ENCODE measurements at places on chromosomes 1 and 21. TPM values are rescaled to one million over a fixed set of nuclear protein-coding genes. Genes with fewer than 3 reads are reported as not detected.

GRCh38 chr1:33277488-33278084 is 21.3 kb downstream of the ZNF362 start:
- DNase-seq: no peak

LCE1C gene
- polyA plus RNA-seq: not detected

DNA sequence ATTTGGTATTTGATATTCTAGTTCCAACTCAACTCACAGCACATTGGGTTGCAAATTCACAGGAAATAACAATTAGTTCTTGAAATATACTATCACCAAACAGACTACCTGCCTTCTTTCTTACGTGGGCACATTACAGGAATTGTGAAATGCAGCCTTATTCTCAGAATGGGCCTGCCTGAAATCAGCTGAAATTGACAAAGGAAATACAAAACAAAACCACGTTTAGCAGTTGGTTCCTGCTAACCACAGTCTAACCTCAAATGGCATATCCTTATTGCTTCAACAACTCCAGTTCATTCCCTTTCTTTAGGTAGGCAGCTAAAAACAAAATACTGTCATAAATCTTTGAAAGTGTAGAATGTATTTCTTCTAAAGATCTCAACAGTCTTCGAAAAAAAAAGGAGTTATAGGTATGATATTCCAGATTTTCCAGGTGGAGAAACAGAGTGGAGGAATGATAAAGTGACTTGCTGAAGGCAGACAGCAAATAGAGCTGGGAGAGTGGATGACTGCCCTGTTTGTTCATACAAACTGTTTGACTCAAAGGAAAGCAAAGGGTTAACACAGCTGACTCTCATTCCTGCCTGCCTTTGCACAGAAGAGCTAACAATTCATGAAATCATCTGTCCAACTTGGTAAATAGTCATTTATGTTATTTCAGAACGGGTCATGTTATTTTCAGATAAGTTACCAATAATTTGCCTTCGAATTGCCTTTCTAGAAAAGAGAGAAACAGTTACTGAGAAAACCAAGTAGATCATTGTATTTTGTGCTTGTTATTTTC is 1.6 kb upstream of the GREM2 start:
- peak; percentile 33 for DNase-seq

DNA sequence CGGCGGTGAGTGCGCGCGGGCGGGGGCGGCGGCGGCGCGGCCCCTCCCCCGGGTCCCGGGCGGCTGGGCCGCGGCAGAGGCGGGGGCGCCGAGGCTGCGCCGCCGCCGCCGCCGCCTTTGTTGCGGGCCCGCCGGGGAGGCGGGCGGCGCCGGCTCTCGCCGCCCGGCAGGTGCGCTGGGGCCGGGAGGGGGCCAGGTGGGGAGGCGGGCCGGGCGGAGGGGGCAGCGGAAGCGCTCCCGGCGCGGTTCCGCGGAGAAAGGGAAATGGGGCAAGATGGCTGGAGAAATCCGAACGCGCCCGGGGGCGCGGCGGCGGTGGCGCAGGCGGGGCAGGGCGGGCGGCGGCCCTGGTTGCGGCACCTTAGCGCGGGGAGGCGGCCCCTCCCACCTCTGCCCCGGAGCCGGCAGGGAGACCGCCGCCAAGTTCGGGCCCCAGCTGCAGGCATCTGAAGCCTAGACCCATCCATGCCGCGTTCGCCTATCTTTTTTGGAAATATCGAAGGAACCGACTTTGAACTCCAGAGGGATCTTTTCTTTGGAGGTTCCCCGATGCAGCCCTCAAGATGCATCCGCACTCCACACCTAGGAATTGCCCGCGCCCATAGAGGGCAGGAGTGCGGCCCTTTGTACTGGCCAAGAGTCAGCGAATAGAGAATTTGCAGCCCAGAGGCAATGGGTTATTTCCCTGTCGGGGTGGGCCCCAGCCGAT is 479 bp downstream of the POGK start:
- DNase-seq: peak; percentile 59

RGS13 gene
- polyA plus RNA-seq: not detected

- DNase-seq: peak; percentile 20
These were observed 143.2 kb downstream of the KCTD3 start for GRCh38 chr1:215710036-215710898.

DNA sequence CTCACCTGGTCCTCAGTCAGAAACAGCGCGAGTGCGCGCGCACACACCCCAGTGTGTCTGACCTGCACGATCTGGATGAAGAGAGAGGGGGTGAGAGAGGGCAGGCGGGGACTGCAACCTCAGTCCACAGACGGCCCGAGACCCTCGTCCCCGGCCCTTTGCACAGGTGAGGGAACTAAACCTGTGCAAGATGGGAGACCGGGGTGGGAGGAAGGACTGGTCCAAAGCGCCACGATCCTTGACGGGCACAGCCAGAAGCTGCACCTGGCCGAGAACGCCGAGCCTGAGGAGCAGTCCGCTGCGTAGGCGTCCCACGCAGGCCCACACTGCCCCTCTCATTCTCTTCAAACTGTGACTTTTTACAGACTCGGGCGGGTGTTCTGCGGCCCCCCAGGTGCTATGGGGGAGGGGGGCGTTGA is 519 bp upstream of the IQCC start:
- DNase-seq: no peak

ANKRD65 gene
- polyA plus RNA-seq: not detected

GRCh38 chr1:29033829-29034466 is 89.8 kb downstream of the TMEM200B start:
- peak; percentile 61 for DNase-seq

DNA sequence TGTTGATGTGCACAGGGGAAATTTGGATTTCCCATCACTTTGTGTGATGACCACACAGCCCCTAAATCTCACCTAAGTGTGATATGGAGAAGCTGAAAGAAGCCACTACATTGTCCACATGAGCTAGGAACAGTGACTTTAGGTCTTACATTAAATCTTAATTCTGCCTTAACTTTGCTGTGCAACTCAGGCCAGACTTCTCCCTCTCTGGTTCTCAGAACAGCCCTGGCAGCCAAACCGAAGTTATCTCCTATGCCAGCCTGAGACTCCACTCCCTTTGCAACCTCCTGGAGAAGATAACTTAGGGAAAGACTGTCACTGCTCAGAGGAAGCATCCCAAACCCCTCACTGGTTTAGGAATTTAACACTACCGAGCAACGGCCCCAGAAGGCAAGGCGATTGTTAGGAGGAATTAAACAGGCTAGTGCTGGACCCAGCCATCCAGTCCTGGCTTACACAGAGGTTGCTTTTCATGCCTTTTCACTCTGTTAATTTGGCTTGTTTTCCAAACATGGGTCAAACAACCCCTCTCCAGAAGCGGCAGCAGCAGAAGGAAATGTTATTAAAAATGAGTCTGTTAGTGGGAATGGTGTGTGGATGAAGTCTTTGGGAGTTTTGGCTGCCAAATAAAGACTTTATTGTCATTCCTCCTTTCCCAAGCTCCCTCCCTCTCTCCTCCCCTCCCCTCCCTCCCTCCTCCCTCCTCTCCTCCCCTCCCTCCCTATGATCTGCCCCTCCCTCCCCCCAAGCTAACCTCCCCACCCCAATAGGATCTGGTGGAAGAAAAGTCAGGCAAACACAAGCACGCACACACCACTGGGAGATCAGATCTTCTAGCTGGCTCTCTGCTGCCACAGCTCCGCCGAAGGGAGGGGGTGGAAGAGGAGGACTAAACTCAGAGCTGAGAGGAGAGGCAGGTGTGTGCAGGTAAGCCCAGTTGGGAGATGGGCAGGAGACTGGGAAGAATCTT is at the start of gene PRELP:
Gene PRELP, plus strand, starts transcription at position 795 of the 970 bp plus-strand sequence. CDS start 7,379 bp downstream, outside the sequence.
- no peak for DNase-seq

GRCh38 chr1:19220991-19221390 is 10.9 kb upstream of the UBR4 start:
- DNase-seq: no peak

GRCh38 chr1:2928366-2929325 is 92.6 kb upstream of the ACTRT2 start:
- no peak for DNase-seq

- no peak for DNase-seq
These were observed 368.5 kb downstream of the HHAT start for GRCh38 chr1:210697185-210697584.

KMO gene
- 0.03 TPM for polyA plus RNA-seq

DNA sequence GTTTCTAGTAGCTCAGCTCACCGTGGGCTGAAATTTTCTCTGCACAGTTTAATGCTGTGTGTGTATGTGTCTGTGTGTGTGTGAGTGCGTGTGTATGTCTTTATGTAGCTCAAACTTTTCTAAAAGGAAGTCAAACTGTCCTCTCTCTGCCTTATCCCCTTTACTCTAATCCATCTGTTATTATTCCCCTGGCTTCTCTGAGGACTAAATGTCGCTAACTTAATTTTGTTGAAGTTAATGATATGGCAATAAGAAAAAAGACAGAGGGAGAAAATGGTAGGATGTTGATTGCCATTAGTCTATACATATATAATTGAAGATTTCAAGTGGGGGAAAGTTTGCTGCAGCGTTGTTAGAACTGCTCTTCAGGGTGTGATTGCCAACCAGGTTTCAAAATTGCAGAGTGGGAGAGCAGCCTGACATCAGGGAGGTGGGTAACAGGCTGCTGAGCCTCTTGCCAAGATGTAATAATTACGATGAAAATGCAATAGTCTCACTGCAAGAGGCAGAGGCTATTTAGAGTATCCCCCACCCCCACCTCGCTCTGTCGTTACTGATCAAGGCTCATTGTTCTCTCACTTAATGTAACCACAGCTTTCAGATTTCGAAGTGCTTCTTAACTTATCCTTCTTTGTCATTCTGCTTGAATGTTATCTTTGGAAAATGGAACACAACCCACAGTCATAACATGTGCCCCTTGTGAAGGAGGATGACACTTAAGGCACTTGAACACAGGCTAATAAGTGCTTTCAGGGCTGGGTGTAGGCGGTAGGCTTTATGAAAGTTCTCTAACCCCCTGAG is 559.0 kb upstream of the PLXNA2 start:
- no peak for DNase-seq

DNA sequence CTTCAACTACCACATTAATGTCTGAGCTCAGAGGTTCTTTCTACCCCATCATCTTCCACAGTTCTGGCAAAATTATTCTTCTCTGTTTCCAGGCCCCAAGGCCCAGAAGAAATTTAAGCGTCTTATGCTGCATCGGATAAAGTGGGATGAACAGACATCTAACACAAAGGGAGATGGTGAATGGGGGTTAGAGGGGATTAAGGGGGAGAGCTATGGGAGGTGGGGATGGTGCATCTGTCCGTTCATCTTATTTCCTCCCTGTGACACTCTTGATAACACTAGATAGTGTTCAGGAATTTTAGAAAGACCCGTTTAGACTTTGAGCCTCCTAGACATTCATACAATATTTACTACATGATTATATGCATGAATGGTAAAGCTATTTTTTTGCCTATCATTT is 17.6 kb upstream of the RPRD2 start:
- no peak for DNase-seq

ERVH48-1 gene
- polyA plus RNA-seq: 0.07 TPM

PROK1 gene
- polyA plus RNA-seq: not detected

- no peak for DNase-seq
These were observed 14.8 kb downstream of the DNTTIP2 start for GRCh38 chr1:93864175-93864574.

C4BPB gene
- not detected for polyA plus RNA-seq

GRCh38 chr1:192984080-192984479 is 75.1 kb downstream of the UCHL5 start:
- no peak for DNase-seq

- no peak for DNase-seq
These were observed 11.5 kb downstream of the TNFSF4 start for GRCh38 chr1:173195596-173196088.

PTGFR gene
- polyA plus RNA-seq: not detected

DNA sequence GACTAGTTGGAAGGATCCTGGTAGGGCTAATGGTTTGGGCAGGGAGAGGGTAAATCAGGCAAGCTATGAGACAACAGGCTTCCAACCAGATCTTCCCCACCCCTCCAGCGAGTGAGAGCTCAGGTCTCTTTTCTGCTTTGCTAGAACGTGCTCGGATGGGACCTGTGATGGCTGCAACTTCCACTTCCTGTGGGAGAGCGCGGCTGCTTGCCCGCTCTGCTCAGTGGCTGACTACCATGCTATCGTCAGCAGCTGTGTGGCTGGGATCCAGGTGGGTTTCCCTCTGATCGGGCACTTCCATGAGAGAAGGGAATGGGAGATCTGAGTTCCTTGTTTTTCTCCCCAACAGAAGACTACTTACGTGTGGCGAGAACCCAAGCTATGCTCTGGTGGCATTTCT is 14.0 kb upstream of the SARS1 start:
- no peak for DNase-seq

GRCh38 chr21:18986197-18986596 is 582.6 kb upstream of the TMPRSS15 start:
- no peak for DNase-seq

MAP3K6 gene
- polyA plus RNA-seq: 8.3 TPM

ENO1 gene
- 913 TPM for polyA plus RNA-seq

SH3D21 gene
- polyA plus RNA-seq: 0.42 TPM

DNA sequence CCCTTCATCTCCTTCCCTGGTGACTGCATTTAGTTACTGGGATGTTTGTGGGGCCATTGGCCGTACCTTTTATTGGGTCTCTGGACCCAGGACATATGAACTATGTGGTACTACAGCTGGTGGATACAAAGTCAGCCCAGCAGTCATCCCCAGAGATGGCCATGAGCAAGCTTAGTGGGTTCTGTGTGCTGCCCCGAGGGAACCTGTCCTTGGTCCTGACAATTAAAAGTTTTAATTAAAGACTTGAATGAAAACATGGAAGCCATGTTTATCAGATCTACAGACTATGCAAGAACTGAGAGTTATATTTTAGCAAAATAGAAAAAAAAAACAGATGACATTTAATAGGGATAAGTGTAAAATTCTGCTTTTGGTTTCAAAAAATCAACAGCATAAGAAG is 2.8 kb upstream of the NES start:
- DNase-seq: no peak

DNA sequence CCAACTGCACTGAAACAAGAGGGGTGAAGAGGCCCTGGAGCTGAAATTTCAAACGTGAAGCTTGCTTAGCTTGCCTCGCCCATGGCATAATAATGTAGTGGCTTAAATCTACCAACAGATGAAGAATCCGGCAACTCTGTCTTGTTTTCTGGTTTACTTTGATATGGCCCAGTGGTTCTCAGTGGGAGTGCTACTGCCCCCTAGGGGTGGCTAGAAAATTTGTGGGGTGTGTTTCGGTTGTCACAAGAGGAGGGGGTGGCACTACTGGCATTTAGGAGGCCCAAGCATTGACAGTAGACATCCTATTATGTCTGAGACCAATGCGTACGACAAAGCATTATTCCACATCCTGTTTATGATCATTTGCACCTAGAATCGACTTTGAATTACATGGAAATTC is 51.9 kb upstream of the C8B start:
- DNase-seq: no peak

DNA sequence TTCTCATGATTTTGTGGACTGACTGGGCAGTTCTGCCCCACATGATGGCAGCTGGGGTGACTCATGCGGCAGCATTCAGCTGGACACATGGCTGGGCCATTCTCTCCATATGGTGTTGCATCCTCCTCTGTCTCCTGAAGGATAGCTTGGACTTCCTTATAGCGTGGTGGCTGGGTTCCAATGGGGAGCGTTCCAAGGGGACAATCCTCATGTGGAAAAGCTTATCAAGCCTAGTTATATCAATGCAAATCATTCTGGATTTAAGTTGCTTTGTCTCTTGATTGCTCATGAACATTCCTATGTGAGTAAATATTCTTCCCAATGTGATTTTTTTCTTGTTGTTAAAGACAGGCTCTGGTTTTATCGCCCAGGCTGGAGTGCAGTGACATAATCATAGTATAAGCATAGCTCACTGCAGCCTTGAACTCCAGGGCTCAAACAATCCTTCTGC is 13.2 kb upstream of the SLC2A1 start:
- DNase-seq: no peak

LHX4 gene
- 0.25 TPM for polyA plus RNA-seq

LCE1F gene
- not detected for polyA plus RNA-seq

MCOLN2 gene
- polyA plus RNA-seq: 0.60 TPM

MRAP gene
- not detected for polyA plus RNA-seq
